ENCODE measurements at places on chromosomes 4 and X.

- DNase-seq, result peak; percentile 14
Measured at GRCh38 chrX:103063191-103063845, 653 bp downstream of the BEX1 start.

DNA sequence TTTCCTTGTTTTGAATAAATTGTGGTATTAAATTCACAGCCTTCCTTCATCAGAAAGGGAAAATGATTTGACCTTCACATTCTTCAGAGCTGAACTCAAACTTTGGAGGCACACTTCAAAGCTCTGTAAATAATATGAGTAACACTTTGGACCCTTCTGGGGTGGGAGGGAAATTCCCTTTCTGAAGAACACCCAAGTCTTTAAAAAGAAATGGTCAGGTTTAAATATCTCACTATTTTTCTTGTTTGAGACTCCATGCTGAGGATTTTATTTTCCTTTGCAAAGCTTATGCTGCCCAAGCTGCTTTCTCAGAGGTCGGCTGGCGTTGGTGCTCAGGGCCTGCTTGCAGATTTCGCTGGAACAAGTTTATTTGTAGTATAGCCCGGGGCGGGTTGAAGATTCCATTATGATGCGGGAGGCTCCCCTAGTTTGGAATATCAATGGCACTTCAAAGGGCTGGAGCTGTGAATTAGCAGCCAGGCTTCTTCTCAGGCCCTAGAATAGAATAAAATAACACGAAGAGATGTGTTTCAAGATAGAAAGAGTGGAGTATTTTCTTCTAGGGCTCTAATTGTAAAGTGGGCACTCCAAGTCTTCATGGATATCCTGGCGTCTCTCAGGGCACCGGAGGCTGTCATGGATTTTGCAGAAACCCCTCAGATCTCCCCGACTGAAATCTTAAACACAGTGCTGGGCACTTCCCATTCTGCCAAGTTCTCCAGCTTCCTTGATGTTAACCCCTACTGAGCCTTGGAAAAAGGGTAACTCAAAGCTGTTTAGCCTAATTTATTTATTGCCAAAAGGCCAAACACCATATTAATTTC lies 315.6 kb downstream of the GPAT3 start:
- peak; percentile 85 for DNase-seq

DNA sequence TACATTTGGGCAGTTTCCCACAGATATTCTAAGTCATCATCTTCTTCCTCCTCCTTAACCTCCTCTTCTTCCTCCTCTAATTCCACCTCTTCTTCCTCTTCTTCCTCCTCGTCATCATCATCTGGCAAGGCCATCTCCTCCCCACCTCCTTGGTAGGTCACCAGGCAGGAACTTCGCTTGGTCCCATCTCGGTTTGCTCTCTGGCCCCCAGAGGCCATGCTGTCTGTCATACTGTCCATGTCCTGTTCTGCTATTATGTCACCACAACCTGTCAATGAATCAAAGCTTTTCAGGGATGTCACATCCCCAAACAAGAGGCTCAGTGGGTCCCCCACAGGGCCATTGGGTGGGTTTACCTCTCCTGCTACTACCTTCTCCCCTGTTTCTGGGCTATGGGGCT lies 13.5 kb downstream of the AMER1 start:
- no peak for DNase-seq

DNA sequence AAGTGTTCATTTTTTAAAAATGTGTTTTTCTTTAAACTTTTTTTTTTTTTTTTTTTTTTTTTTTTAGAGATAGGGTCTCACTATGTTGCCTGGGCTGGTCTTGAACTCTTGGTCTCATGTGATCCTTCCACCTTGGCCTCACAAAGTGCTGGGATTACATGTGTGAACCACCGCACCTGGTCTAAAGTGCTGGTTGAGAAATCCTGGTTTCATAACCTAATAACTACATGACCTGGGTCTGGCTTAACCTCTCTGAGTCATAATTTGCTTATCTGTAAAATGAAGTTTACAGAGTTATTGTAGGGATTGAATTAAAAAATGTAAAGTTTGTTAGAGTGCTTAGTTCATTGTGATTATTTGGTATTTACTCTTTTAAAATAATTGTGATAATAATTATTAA lies 5.2 kb downstream of the HSD17B13 start:
- no peak for DNase-seq

- peak; percentile 5 for DNase-seq
Measured at GRCh38 chrX:101619364-101619763, 1.6 kb upstream of the ARMCX6 start.

DNA sequence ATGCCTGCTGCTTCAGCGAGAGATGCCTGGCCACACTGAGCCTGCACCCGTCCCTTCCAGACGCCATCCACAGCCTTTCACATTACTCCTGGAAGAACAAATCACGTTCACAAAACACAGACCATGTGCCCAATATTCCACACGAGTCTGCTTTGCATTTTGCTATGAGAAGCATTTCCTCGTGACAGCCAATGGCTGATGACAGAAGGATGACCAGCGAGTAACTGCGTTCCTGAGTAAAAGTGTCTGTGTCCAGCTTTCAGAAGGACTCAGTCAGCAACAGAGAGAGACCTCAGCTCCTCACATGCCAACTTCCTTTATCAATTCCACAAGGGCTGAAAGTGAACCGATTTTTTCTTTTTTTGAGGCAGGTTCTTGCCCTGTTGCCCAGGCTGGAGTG lies 19.5 kb downstream of the NAT8L start:
- DNase-seq, result peak; percentile 11

Measured in fibroblast of skin of back (primary cell).